ENCODE measurements at places on chromosomes 5 and 9.

GRCh38 chr9:82410306-82410705 lies 421.7 kb downstream of the SPATA31D1 start:
- DNase-seq, result no peak

GRCh38 chr5:42005561-42006153 lies 80.6 kb downstream of the FBXO4 start:
- DNase-seq, result peak; percentile 12

DNA sequence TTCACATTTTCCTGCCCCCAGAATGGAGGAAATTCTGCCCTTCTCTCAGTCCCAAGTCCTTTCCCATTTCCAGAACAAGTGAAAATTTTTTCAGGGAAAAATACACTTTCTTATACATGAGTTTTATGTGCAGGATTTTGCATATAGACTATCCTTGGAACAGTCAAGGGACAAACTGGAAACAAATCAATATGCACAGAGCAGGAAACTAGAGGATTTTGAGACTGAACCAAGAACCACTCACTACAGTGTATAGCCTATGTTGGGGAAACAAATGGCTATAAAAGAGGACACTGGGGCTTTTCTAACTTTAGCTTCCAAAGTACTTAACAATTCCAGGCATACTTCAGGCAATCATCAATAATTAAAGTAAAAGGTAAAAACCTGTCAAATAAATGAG lies 1036.1 kb upstream of the ARRDC3 start:
- no peak for DNase-seq

GRCh38 chr5:118597543-118597942 lies 390.8 kb downstream of the DTWD2 start:
- DNase-seq, result no peak

GRCh38 chr9:95157481-95158151 lies 159.9 kb downstream of the FANCC start:
- DNase-seq, result no peak

Data from SHP77 treated with DMSO at 0.1 percent for 48 hours (cell line).